Ascending aorta (tissue), 2 donors: ENCODE measurements at places on chromosomes 5 and 9.

- H3K27ac ChIP-seq = peak overlapping the region; percentile 58
- DNase-seq = no peak
- no peaks in the 10 kb centered on the region for H3K4me1 ChIP-seq
- no peak overlapping the region for H3K4me3 ChIP-seq
- no peaks in the 10 kb centered on the region for H3K36me3 ChIP-seq
- no peaks in the 10 kb centered on the region for H3K27me3 ChIP-seq
Observed at GRCh38 chr5:126508962-126509279, 85.7 kb downstream of the GRAMD2B start.

DNA sequence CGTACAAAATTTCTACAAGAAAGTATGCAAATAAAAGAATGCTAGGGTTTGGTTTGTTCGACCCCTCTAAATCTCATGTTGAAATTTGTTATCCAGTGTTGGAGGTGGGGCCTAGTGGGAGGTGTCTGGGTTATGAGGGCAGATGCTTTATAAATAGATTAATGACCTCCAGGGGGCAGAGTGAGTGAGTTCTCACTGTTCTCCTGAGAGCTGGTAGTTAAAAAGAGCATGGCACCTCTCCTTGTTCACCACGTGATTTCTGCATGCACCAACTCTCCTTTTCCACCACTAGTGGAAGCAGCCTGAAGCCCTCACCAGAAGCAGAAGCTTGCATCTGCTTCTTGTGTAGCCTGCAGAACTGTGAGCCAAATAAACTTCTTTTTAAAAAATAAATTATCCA lies 50.4 kb upstream of the FAM170A start:
- no peaks in the 10 kb centered on the region for H3K27me3 ChIP-seq
- no peak for DNase-seq
- no peak overlapping the region for H3K27ac ChIP-seq
- H3K36me3 ChIP-seq = no peaks in the 10 kb centered on the region
- H3K4me3 ChIP-seq = no peak overlapping the region
- H3K4me1 ChIP-seq = no peaks in the 10 kb centered on the region

- DNase-seq = no peak
- no peak overlapping the region for H3K4me3 ChIP-seq
- H3K27me3 ChIP-seq = no peaks in the 10 kb centered on the region
- no peaks in the 10 kb centered on the region for H3K36me3 ChIP-seq
Observed at GRCh38 chr5:129857116-129857515, 47.1 kb upstream of the CHSY3 start.

- no peaks in the 10 kb centered on the region for H3K27me3 ChIP-seq
- peak overlapping the region; percentile 48 for H3K27ac ChIP-seq
- H3K36me3 ChIP-seq = no peaks in the 10 kb centered on the region
- H3K4me1 ChIP-seq = no peaks in the 10 kb centered on the region
- no peak overlapping the region for H3K4me3 ChIP-seq
Observed at GRCh38 chr5:109644829-109645228, 44.9 kb upstream of the MAN2A1 start.

DNA sequence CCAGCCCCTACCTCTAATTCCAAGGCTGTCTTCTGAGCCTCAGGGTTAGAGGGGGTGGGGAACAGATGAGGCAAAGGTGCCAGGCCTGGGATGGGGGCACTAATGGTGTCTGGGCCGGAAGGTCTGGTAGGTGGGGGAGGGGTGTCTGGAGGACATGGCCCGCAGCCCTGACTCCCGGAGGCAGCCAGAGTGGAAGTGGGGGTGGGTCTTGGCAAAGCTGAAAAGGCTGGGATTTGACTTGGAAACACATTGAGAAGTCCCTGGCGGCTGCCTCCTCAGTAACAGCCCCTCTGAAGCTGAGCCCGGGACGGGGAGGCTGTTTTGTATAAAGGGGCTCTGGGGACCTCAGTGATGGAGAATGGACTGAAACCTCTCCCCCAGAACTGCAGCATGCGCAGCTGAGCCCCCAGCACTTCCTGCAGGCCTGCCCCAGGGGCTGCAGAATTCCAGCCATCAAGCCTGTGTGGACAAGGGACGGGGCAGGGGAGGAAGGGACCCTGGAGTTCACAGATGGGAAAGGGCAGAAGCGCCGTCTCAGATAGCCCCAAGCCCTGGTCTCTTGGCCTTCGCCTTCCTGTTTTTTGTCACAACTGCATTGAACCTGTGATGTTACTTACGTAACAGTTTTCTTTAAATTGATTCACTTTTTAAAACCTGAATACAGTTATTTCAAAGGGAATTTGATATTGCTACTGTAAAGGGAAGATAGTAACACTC lies 49.3 kb upstream of the SYNPO start:
- peak overlapping the region; percentile 58 for H3K27ac ChIP-seq
- DNase-seq = peak; percentile 69
- H3K4me1 ChIP-seq = peaks cover 61% of the 10 kb centered on the region
- H3K27me3 ChIP-seq = no peaks in the 10 kb centered on the region

GRCh38 chr9:81776834-81777233 lies 87.5 kb upstream of the TLE1 start:
- no peaks in the 10 kb centered on the region for H3K27me3 ChIP-seq

- H3K4me3 ChIP-seq = no peak overlapping the region
- no peaks in the 10 kb centered on the region for H3K4me1 ChIP-seq
- H3K27me3 ChIP-seq = no peaks in the 10 kb centered on the region
- H3K27ac ChIP-seq = no peak overlapping the region
Observed at GRCh38 chr9:91716815-91717214, 233.2 kb downstream of the ROR2 start.

- no peaks in the 10 kb centered on the region for H3K36me3 ChIP-seq
- H3K4me3 ChIP-seq = no peak overlapping the region
- DNase-seq = no peak
Observed at GRCh38 chr5:51181208-51181894, 201.9 kb upstream of the ISL1 start.

DNA sequence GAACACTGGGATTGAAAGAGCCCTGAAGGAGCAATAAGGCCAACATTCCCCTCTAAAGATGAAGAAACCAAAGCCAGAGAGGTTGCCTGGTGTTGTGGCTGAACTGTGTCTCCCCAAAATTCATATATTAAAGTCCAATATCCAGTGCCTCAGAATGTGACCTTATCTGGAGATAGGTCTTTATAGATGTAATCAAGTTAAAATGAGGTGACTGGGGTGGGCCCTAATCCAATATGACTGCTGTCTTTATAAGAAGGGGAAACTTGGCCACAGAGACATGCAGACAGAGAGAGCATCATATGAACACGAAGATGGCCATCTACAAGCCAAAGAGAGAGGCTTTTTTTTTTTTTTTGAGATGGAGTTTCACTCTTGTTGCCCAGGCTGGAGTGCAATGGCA lies 66.9 kb upstream of the PLPP1 start:
- DNase-seq = no peak
- H3K4me1 ChIP-seq = peaks cover 78% of the 10 kb centered on the region
- no peaks in the 10 kb centered on the region for H3K27me3 ChIP-seq
- H3K36me3 ChIP-seq = no peaks in the 10 kb centered on the region
- H3K27ac ChIP-seq = peak overlapping the region; percentile 92

GRCh38 chr9:133884907-133885744 lies 107.0 kb downstream of the VAV2 start:
- no peaks in the 10 kb centered on the region for H3K27me3 ChIP-seq
- H3K4me1 ChIP-seq = no peaks in the 10 kb centered on the region
- no peak for DNase-seq
- H3K4me3 ChIP-seq = no peak overlapping the region

- H3K4me1 ChIP-seq = no peaks in the 10 kb centered on the region
- H3K27ac ChIP-seq = no peak overlapping the region
- no peak for DNase-seq
- H3K36me3 ChIP-seq = no peaks in the 10 kb centered on the region
Observed at GRCh38 chr9:126702151-126703001, 88.6 kb downstream of the LMX1B start.

DNA sequence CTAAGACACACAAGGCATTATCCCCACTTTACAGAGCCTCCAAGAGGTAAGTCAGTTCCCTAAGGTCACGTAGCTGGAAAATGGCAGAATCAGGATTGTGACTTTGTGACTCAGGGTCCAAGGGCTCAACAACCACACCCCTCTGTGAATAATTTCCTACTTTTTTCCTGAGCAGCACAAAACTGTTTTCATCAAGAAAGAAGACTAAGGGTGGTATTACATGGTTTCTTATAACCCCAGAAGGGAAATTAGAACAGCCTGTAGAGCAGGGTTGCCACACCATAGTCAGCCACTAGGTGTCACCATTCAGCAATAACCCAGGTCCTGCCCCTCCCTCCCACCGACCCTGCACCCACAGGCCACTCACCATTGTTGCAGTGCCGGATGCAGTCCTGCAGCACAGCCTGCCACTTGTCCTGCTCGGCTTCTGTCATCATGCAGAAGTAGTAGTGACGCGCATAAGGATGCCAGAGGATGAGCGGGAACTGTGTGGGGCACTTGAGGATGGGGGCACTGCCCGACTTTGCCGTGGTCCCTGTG lies 72.1 kb downstream of the LRSAM1 start:
- no peak overlapping the region for H3K4me3 ChIP-seq
- H3K4me1 ChIP-seq = peaks cover 14% of the 10 kb centered on the region
- DNase-seq = no peak
- H3K27me3 ChIP-seq = no peaks in the 10 kb centered on the region
- no peak overlapping the region for H3K27ac ChIP-seq

DNA sequence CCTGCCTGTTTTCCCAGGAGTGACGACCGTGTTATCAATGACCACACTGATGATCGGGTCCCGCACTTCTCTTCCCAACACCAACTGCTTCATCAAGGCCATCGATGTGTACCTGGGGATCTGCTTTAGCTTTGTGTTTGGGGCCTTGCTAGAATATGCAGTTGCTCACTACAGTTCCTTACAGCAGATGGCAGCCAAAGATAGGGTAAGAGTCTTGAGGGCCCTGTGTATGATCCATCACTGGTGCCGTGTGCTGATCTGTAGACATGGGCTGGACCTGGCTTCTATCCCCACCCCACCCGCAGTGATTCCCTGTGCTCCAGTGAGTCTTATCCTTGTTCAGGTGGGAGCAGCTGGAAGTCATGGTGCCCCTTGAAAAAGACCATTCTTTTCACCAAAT lies 26.0 kb downstream of the GABRP start:
- no peak overlapping the region for H3K27ac ChIP-seq
- DNase-seq = no peak
- no peak overlapping the region for H3K4me3 ChIP-seq

- no peak for DNase-seq
- no peak overlapping the region for H3K4me3 ChIP-seq
- no peaks in the 10 kb centered on the region for H3K27me3 ChIP-seq
- no peaks in the 10 kb centered on the region for H3K36me3 ChIP-seq
Observed at GRCh38 chr9:34686732-34687131, 4.3 kb downstream of the CCL19 start.

DNA sequence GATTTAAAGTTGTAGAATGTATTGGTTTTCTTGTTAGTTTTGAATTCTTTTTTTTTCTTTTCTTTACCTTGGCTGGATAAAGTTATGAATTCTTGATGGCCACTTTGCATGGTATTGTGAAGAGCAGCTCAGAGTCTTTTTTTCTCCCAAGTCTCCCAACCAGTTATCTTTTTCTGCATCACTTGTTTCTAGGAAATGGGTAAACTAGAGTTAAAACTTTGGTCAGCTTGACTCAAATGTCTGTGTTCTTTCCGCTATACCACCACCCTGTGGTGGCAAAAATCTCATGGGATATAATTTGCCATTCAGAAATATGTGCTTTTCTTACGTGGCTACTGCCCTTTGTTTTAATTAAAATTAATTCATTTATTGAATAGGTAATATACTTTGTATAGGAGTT lies 113.2 kb downstream of the UNC13B start:
- DNase-seq = no peak
- H3K27ac ChIP-seq = no peak overlapping the region
- no peaks in the 10 kb centered on the region for H3K27me3 ChIP-seq
- peaks cover 9% of the 10 kb centered on the region for H3K4me1 ChIP-seq
- H3K36me3 ChIP-seq = no peaks in the 10 kb centered on the region
- H3K4me3 ChIP-seq = no peak overlapping the region

- no peaks in the 10 kb centered on the region for H3K27me3 ChIP-seq
- no peaks in the 10 kb centered on the region for H3K36me3 ChIP-seq
- no peak for DNase-seq
- H3K4me1 ChIP-seq = no peaks in the 10 kb centered on the region
- H3K4me3 ChIP-seq = no peak overlapping the region
Observed at GRCh38 chr5:124194282-124194681, 552.2 kb downstream of the ZNF608 start.

GRCh38 chr9:121295662-121296191 lies 27.8 kb downstream of the GSN start:
- no peak for DNase-seq
- H3K4me3 ChIP-seq = peak overlapping the region; percentile 0
- no peaks in the 10 kb centered on the region for H3K27me3 ChIP-seq
- H3K27ac ChIP-seq = peak overlapping the region; percentile 92

DNA sequence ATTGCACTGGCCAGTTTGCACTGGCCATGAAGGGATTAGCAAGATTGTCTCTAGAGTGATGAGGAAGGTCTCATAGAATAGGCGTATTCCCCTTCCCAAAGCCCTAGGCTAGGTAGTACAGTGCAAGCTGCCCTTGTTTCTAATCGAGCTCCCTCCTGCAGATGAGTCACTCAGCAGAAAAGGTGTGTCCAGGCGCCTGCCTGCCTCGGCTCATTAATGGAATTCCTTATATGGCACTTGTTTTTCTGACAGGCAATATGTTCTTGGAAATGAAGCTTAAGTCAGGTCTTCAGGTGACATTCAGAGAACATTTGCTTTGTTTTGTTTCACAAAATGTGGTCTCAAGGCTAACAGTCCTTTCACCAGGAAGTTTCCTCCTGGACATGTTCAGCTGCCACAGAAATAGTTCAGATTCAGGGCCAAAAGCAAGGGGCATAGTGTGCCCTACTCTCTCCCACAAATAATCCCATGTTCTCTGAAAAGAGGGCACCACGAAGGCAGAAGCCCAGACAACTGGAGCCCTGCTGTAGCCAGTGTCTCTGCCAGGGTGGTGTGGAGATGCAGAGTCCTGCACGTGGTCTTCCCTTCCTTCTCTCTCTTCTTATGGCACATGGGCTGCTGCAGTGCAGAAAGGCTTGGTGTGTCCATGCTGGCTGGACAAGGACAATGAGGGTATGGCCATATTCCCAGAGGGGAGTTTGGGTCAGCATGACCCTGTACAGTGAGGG lies 281.1 kb upstream of the MAP3K1 start:
- no peak overlapping the region for H3K4me3 ChIP-seq
- H3K4me1 ChIP-seq = no peaks in the 10 kb centered on the region
- no peak for DNase-seq
- no peak overlapping the region for H3K27ac ChIP-seq
- H3K27me3 ChIP-seq = no peaks in the 10 kb centered on the region
- no peaks in the 10 kb centered on the region for H3K36me3 ChIP-seq

- peaks cover 4% of the 10 kb centered on the region for H3K36me3 ChIP-seq
- no peak overlapping the region for H3K4me3 ChIP-seq
- no peak for DNase-seq
- H3K4me1 ChIP-seq = no peaks in the 10 kb centered on the region
- H3K27ac ChIP-seq = no peak overlapping the region
- no peaks in the 10 kb centered on the region for H3K27me3 ChIP-seq
Observed at GRCh38 chr5:108763222-108763916, 15.7 kb downstream of the FER start.
